CD4-positive, alpha-beta memory T cell (primary cell): ENCODE measurements at places on chromosomes 6 and 20. TPM values are rescaled to one million over a fixed set of nuclear protein-coding genes. Genes with fewer than 3 reads are reported as not detected.

CLPSL2 gene
- not detected for polyA plus RNA-seq

KIAA0408 gene
- polyA plus RNA-seq, result 1.8 TPM

SYNJ2 gene
- 14.6 TPM for polyA plus RNA-seq

SLC39A7 gene
- polyA plus RNA-seq, result 22.9 TPM

GTSF1L gene
- not detected for polyA plus RNA-seq

DNA sequence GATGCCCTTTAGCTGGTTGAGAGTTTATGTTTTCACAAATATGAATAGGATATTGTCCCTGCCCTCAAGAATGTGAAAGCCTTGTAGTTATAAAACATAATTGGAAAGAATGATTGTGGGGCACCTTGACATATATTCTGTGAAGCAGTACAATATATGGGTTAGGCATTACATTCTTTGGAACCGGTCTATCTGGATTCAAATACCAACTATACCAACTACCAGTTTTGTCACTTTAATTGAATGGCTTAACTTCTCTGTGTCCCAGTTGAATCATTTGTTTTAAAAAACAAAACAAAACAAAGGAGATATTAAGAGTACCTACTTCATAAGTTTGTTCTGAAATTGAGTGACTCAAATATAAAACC lies 146.5 kb downstream of the TBC1D32 start:
- H3K4me1 ChIP-seq, result no peaks in the 10 kb centered on the region
- H3K4me3 ChIP-seq, result no peak overlapping the region
- H3K27ac ChIP-seq, result no peak overlapping the region
- no peak for DNase-seq
- no peaks in the 10 kb centered on the region for H3K27me3 ChIP-seq

- DNase-seq, result no peak
- H3K36me3 ChIP-seq, result no peaks in the 10 kb centered on the region
- H3K27ac ChIP-seq, result no peak overlapping the region
- H3K4me1 ChIP-seq, result peaks cover 8% of the 10 kb centered on the region
Measured at GRCh38 chr6:166442131-166442685, 59.5 kb upstream of the MPC1 start.

DNA sequence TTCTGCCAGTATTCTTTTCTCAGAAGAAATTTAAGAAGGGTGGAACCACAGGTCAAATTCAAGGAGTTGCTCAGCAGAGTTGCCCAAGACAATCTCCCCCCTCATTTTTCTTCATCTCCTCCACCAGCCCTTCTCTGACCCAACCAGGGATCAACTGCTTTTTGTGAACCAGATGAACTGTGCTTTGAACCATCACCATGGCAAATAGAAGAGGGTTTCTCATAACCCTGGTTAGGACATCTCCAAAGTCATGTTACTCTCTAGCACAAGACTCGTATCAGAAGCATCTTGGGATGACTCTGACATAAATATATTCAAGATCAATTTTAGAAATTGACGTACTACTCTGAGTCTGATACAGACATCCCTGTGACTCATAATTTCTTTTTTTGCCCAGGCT lies 130.7 kb downstream of the ALDH8A1 start:
- H3K27ac ChIP-seq, result no peak overlapping the region
- H3K36me3 ChIP-seq, result no peaks in the 10 kb centered on the region
- H3K4me1 ChIP-seq, result no peaks in the 10 kb centered on the region
- no peak overlapping the region for H3K4me3 ChIP-seq
- DNase-seq, result no peak
- no peaks in the 10 kb centered on the region for H3K27me3 ChIP-seq

DNA sequence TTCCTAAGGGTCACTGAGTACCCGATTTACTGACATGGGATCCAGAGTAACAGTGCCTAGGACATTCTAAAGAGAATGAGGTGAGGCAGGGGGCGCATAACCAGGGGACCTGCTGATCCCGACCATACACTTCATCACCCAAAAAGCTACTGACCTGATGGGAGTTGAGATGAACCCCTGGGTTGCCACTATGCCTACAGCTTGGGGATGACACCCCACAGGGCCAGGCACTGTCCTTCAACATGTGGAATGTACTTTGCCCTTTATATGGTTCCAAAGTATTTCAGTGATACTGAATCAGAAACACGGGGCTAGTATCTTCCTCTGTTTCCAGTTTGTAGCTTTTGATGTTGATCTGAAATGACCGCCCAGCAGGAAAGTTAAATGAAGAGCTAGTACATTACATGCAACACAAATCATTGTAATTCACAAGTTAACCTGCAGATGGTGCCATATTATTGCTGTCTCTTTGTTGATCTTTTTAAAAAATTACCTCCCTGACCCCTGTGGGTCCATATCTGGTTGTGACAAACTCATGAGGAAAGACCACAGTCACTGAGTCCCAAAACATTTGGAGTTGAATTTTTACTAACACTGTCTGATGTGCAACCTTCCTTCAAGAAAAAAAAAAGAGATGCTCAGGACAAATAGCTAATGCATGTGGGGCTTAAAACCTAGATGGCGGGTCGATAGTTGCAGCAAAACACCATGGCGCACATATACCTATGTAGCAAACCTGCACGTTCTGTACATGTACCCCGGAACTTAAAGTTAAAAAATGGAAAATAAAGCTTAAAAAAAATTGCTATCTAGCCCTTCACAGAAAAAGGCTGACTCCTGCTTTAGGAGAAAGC lies 42.7 kb upstream of the GCNT2 start:
- no peaks in the 10 kb centered on the region for H3K27me3 ChIP-seq
- no peak overlapping the region for H3K4me3 ChIP-seq
- H3K36me3 ChIP-seq, result no peaks in the 10 kb centered on the region
- DNase-seq, result no peak
- no peaks in the 10 kb centered on the region for H3K4me1 ChIP-seq

DNA sequence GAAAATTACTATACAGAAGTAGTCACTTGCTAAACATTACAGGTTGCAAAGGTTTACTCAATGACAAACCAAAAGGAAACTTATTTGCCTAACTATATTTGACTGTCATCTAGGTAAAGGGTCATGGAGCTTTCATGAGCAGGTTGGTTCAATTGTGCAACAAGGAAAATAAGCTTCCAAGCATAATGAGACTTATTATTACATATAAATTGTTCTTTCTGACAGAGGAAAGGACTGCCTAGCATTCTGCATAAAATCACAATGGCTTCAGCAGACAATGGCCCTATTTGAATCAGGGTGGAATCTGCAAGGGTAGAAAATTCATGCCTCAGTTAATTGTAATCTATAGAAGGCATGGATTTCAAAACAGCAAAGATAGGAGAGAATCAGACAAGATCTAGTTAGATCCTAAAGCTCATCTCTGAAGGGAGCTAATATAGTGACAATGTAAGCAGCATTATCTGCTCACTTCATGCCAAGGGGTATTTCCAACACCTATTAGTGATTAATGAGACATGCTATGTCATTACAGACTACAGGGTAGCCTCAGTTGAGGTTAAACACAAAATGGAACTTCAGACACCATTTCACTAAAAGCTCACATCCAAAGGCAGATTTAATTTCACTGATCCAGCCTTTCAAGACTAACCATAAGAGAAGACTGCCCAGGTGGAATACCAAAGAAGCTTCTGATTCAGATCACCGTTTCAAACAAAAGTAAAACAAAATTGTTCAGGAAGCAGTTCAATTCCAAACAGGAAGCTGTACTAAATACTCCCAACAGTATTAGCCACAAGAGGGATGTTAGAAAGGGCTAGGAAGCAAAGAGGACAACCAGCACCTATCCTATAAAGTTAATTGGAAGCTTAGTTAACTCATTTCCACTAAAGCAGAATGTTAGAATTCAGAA lies 8.5 kb downstream of the STAU1 start:
- no peak for DNase-seq
- H3K27ac ChIP-seq, result no peak overlapping the region
- H3K4me1 ChIP-seq, result peaks cover 60% of the 10 kb centered on the region
- H3K27me3 ChIP-seq, result no peaks in the 10 kb centered on the region

- no peak overlapping the region for H3K4me3 ChIP-seq
- no peak for DNase-seq
- no peak overlapping the region for H3K27ac ChIP-seq
- no peaks in the 10 kb centered on the region for H3K36me3 ChIP-seq
- no peaks in the 10 kb centered on the region for H3K27me3 ChIP-seq
Measured at GRCh38 chr6:30891816-30892538, 7.7 kb downstream of the DDR1 start.

- peaks cover 3% of the 10 kb centered on the region for H3K4me1 ChIP-seq
- H3K4me3 ChIP-seq, result no peak overlapping the region
- H3K36me3 ChIP-seq, result no peaks in the 10 kb centered on the region
- H3K27me3 ChIP-seq, result no peaks in the 10 kb centered on the region
- DNase-seq, result no peak
Measured at GRCh38 chr20:63096681-63097335, 90.0 kb upstream of the BHLHE23 start.

GRCh38 chr20:50270569-50270968 lies 79.9 kb downstream of the CEBPB start:
- H3K27me3 ChIP-seq, result no peaks in the 10 kb centered on the region
- H3K27ac ChIP-seq, result no peak overlapping the region
- H3K36me3 ChIP-seq, result no peaks in the 10 kb centered on the region
- DNase-seq, result no peak

DNA sequence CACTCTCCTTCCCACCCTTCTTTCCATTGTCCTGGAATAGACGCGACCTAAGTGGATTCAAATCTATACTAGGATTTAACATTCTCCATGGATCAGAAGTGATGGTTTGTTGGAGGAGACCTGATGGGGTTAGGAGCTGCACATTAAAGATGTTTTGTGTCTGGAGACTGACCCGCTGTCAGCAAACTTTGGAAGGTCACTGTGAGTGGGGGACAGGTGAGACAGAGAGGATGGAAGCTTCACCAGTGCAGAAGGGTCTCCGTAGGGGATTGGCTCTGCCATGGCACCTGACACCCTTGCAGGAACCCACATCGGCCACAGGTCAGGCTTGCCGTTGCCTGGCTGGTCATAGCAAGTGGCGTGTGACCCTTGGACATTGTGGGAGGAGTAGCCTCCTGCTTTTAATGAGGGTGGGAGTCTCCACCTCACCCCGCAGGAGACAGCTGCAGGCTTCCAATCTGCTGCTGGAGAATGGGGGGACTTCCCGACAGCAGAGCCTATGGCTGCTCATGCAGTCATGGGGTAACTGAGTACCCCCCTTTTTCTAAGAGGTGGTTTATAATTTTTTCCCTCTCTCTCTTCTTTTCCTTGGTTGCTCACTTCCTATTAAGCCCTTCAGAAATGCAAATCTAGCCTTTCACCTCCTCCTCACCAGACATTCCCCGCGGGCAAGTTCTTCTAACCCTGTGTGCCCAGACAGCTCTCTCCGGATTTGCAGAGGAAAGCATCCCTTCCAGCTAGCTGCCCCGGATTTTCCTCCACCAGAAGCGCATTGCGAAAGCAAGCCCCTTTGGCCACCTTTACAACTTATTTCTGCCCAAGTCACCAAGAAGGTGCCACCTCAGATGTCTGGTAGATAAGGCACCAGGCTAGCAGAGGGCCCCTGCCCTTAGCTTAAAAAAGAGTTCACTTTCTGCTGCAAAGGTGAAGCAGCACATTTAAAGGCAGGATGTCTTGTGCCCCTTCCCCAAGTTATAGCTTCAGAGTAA lies 53.5 kb downstream of the DACT2 start:
- H3K4me1 ChIP-seq, result no peaks in the 10 kb centered on the region
- no peak overlapping the region for H3K27ac ChIP-seq
- no peaks in the 10 kb centered on the region for H3K27me3 ChIP-seq

DNA sequence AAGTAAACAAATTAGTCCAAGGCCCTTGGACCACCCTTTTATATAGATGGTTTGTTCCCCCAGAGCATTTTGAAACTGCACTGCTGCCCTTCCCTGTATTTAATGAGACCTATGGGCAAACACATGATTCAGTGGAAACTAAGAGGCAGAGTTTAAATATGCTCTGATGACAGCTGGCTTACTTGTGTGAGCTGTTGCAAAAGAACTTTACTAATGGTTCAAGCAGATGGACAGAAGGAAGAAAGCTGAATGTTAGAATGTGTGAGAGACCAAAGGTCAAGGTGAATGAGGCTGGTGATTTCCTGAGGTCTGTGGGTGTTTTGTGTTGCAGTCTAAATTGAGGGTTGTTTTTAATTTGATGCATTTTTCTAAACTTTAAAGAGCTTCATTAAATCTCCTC lies 123.0 kb upstream of the CEP162 start:
- H3K4me1 ChIP-seq, result no peaks in the 10 kb centered on the region
- H3K36me3 ChIP-seq, result no peaks in the 10 kb centered on the region
- H3K27me3 ChIP-seq, result no peaks in the 10 kb centered on the region

GRCh38 chr20:24004471-24004870 lies 15.9 kb upstream of the GGTLC1 start:
- no peaks in the 10 kb centered on the region for H3K36me3 ChIP-seq
- no peak overlapping the region for H3K27ac ChIP-seq
- DNase-seq, result no peak
- no peak overlapping the region for H3K4me3 ChIP-seq
- H3K27me3 ChIP-seq, result no peaks in the 10 kb centered on the region

GRCh38 chr6:80133020-80133419 lies 26.5 kb downstream of the BCKDHB start:
- DNase-seq, result peak; percentile 8
- no peak overlapping the region for H3K27ac ChIP-seq
- H3K4me3 ChIP-seq, result no peak overlapping the region
- peaks cover 6% of the 10 kb centered on the region for H3K36me3 ChIP-seq
- H3K4me1 ChIP-seq, result no peaks in the 10 kb centered on the region
- H3K27me3 ChIP-seq, result no peaks in the 10 kb centered on the region

- H3K36me3 ChIP-seq, result no peaks in the 10 kb centered on the region
- no peak overlapping the region for H3K27ac ChIP-seq
Measured at GRCh38 chr20:2914160-2914559, 40.9 kb downstream of the PTPRA start.

GRCh38 chr6:148218542-148219258 lies 123.9 kb upstream of the SASH1 start:
- no peak for DNase-seq
- no peaks in the 10 kb centered on the region for H3K36me3 ChIP-seq
- H3K27ac ChIP-seq, result no peak overlapping the region
- H3K27me3 ChIP-seq, result no peaks in the 10 kb centered on the region
- no peaks in the 10 kb centered on the region for H3K4me1 ChIP-seq

DNA sequence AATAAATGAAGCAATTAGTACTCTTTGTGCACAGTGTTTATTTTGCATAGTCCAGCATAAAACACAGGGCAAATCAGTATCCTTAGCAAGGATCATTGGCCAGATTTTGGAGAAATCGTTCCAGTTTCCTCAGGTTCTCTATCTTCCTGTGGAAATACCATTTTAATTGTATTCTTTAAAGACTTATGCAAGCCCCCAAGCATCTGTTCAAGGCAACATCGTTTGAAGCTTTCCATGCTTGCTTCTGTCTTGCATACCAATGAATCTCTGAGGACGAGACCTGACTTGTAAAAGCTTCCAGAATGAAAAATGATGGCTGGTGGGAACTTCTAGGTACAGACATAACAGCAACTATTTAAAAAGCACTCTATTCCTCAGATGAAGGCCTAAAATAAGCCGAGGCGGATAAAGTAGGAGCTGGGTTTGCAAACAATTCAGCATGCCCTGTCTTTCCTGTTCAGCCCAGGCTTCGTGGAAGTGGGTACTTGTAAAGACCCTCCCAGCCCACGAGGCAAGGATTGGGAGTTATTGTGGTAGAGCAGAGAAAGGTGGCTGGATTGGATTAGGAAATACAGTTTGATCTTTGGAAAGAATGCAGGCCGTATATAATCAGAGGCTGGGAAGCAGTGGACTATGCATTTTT lies 21.6 kb downstream of the NRSN1 start:
- DNase-seq, result no peak
- H3K36me3 ChIP-seq, result no peaks in the 10 kb centered on the region
- H3K4me3 ChIP-seq, result no peak overlapping the region
- no peak overlapping the region for H3K27ac ChIP-seq
- no peaks in the 10 kb centered on the region for H3K27me3 ChIP-seq
